ENCODE measurements at places on chromosomes 12 and 14.

DNA sequence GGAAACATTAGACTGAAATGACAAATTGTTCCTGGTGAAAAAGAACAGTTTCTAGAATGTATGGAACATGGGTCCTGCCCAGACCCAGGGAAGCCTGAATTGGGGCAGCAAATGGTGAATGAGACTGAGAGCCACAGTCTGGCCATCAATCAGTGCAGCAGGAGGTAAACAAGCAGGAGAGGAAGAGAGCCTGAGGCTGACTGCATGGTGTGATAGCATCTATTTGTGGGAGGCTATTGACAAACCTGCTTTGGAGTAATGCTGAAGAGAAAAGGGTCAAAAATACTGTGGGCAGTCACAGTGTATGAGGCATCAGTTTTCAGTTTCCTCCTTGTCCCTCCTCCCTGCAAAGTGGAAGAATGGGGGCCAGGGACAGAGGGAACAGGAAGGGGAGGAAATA, 136.8 kb downstream of the ANKS1B start:
- no peak for DNase-seq

GRCh38 chr12:19045426-19045825, 84.1 kb upstream of the PLEKHA5 start:
- no peak for DNase-seq

DNA sequence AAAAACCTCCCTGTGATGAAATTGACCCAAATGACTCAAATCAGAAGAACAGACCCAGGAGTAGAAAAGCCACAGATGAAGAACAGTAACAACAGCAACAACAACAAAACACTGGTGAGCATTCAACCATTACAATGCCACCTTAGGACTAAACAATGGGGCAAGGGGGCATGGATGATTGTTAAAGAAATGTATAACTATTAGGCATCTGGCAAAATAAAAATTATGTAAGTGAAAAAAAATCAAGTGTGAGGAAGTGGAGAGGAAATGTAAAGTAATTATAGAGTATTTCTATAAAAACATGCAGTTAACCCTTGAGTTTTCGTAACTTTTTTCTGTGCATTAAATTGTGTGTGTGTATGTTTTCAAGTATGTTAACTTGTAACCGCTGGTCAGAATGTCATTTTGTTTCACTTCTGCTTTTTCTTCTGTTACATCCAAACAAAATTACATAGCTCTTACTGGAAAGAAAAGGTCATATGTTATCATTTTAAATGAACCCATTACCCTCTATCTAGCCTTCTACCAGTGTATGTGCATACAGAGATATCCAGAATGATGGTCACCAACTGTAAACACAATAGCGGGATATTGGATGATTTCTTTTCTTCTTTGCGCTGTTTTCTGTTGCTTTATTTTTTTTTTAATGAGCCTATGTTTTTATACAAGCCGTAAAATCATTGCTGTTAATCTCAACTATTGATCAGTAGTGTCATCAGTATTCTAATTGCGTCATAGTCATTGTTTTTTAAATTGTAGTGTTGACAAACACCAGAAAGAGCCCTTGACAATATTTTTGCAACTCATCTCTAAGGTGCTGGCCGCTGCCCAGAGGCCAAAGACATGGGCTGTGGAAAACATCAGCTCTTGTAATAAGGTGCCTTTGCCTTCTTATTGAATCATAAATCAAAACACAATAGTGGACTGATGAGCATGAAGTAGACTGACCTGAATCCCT, 170.6 kb downstream of the CRADD start:
- DNase-seq, result no peak

GRCh38 chr12:81863406-81863805, 104.3 kb upstream of the PPFIA2 start:
- no peak for DNase-seq

DNA sequence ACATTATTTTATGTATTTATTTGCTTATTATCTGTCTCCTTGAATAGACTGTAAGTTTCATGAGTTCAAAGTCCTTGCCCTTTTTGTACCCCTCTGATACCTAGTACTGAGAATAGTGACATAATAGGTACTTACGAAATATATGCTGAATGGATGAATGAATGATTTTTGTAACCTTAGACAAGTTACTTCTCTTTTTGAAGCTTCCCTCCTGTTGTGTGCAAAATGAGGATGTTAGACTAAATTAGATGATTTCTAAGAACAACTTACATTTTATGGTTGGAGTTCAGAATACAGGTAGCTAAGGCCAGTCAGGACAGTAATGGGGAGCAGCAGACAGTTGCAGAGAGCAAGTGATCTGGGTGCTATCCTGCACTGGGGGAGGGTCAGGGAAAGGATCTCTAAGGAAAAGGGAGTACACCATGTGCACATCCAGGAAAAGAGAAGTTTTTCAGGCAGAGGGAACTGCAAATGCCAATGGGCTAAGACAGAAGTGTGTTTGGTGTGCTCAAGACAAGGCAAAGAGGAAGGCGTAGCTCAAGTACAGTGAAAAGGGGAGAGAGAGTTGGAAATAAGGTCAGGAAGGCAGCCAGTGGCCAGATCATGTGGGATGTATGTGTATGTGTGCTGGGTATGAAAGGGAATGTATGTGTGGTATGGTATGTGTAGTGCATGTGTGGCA, 59.4 kb upstream of the AMIGO2 start:
- DNase-seq, result no peak

- DNase-seq, result no peak
Observed at GRCh38 chr12:46557539-46558373, 185.2 kb upstream of the SLC38A2 start.

- DNase-seq, result no peak
Observed at GRCh38 chr14:54387328-54387727, 9.5 kb upstream of the CDKN3 start.

DNA sequence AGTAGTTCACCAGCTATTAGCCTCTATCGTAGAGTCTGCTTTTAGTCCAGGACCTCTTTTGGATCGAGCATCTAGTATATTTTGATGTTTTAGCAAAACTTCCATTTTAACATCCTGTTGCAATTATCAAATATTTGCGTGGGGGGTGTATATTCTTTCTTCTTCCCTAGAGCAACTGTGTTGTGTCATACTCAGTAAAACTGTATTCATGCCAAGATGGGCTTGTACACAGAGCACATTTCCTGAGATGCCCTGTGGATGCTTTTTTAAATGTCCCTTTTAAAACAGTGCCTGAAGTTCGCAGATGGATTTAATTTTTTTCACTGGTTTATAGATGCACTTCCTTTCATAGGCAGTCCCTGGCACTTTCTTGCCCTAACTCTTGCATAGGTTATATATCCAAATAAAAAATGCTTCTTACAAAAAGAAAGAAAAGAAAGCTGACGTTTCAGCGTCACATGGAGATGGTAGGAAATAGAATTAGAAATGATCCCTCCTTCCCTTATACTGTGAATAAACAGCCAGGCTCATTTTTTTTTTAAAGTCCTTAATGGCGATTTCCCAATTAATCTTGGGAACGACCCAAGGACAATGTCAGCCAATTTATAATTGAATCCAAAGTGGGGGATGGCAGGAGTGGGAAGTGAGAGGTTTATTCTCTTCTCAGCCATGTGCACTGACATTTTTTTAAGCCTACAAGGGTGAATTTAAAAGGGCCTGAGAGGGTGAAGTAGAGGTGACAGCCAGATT, 247.0 kb downstream of the SLC41A2 start:
- no peak for DNase-seq

GRCh38 chr14:54711812-54712464, 145.0 kb downstream of the SAMD4A start:
- no peak for DNase-seq

- DNase-seq, result no peak
Observed at GRCh38 chr14:75279763-75280290, 1.2 kb downstream of the FOS start.

GRCh38 chr14:73461478-73462047, 3.2 kb upstream of the NUMB start:
- no peak for DNase-seq

DNA sequence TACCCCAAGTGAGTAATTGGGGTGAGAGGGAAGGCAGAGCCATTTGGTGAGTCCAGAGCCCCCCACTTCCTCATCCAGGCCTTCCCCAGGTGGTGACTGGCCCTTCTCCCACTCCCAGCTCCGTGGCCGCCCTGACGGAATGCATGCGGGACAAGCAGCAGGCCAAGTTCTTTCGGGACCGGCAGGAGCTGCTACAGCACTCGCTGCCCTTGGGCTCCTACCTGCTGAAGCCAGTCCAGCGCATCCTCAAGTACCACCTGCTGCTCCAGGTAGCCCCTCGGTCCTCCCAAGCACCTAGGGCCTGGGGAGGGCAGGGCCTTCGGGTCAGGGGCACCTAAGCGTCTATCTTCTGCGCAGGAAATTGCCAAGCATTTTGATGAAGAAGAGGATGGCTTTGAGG, 26.5 kb downstream of the PLEKHG3 start:
- DNase-seq, result no peak

GRCh38 chr14:59254146-59254910, 65.9 kb downstream of the DAAM1 start:
- no peak for DNase-seq

- no peak for DNase-seq
Observed at GRCh38 chr12:66644151-66644550, 34.7 kb downstream of the GRIP1 start.

GRCh38 chr12:15897433-15897832, 13.7 kb upstream of the DERA start:
- DNase-seq, result no peak

DNA sequence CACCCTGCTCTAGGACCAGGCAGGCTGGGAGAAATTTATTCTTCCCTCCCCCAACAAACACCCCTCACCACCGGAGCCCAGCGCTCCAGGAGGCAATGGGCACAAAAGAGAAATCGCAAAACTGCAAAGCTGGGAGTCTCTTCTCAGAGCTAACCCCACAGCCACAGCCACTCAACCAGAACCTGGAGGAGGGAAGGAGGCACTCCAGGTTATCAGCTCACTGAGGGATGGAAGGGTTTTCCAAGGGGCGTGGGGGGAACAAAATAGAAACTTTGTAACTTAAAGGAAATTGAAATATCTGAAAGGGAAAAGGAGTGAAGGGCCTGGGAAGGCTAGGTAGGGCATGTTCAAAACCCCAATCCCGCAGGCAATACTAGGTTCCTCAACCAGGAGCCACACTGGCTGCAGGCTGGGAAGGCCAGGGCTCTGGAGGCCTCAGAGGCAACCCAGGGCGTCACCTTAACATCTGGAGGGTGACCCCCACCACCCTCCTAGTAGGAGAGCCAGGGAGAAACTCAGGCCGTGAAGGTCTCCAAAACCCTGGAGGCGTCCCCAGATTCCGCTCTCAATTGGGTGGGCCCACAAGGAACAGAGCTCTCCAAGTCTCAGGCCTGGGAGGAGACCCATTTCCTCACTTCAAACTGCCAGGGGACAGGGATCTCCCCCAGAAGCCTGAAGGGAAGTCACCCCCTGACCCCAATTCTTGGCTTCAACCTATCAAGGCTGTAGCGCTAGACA, 3.2 kb downstream of the KDM2B start:
- no peak for DNase-seq

DNA sequence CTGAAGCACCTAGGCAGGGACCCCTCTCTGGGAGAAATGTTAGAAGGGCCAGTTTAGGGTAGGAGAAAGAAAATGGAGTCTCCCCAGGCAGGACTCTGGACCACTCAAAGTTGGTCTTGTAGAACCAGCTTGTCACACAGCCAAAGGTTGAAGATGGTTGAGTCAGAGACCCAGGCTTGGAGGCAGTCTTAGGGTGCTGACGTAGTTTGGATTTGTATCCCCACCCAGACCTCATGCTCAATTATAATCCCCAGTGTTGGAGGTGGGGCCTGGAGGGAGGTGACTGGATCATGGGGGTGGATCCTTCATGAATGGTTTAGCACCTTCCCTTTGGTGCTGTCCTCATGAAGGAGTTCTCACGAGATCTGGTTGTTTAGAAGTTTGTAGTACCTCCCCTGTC, 121.2 kb downstream of the CRACR2A start:
- no peak for DNase-seq

DNA sequence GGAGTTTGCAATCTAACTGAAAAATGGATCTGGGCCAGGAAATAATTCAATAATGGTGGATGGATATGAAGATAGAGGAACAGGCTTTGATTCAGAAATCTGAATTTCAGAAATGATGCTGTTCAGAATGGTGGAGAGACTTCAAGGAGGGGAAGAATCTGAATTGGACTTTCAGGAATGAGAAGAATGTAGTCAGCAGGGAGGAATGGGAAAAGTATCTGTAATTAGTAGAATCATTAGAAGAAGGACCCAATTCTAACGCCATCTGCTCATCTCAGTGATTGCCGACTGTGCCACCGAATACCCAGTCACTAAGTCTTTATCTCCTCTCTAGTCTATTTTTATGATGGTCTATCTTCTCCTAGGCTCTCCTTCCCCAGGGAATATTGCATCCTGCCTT, 363.2 kb downstream of the GALC start:
- DNase-seq, result no peak

- no peak for DNase-seq
Observed at GRCh38 chr14:51004352-51004800, 60.1 kb upstream of the PYGL start.

- no peak for DNase-seq
Observed at GRCh38 chr12:112796067-112796466, 4.5 kb downstream of the RPH3A start.

GRCh38 chr12:105523164-105524057, 192.9 kb downstream of the C12orf75 start:
- DNase-seq, result no peak

DNA sequence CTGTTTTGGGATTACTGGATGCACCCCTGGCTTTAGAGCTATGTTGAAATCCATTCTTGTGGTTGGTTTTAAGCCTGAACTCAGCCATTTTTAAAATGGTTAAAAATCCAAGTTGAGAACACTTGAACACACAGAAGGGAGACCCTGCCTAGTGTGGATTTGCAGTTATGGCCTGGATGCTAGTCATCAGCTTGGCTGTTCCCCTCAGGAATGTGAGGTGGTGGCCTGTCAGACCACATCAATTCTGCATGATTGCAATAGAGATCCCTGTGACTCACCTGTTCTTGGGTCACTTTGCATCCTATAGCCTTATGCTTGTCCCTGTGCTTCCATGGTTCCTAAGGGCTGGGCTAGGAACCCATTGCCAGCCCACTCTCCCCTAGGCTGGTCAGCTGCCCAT, 454.1 kb downstream of the ATP23 start:
- no peak for DNase-seq

- no peak for DNase-seq
Observed at GRCh38 chr12:45050751-45051571, at the start of gene DBX2. Gene DBX2, minus strand, starts transcription at chr12:45051099. Its CDS starts 172 bp downstream, at chr12:45050927.

GRCh38 chr12:57176139-57176477, 28.7 kb upstream of the LRP1-AS start:
- no peak for DNase-seq

- DNase-seq, result no peak
Observed at GRCh38 chr14:34843011-34843554, 32.1 kb downstream of the BAZ1A start.

DNA sequence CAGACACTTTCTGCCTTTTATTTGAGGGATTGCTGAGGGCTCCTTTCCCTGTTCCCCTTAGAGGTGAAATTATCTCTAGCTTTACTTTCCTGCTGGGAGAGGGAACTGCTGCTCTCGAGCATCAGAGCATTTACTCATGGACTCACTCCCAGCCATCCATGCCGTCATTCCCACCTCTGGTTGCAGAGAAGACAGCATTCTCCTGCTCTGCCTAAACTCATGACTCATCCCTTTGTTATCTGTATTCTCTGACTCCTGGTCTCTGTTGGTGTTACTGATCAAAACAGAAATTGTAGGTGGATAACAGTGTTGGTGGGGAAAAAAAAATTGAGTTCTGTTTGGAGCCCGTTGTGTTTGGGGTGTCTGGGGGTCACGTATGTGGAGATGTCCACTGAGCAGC, 159.3 kb downstream of the TTC8 start:
- no peak for DNase-seq

- no peak for DNase-seq
Observed at GRCh38 chr12:85720308-85721033, 115.7 kb downstream of the RASSF9 start.

Measured in GOT3 (cell line).